Activated T-cell treated with anti-CD3 and anti-CD28 coated beads, Interleukin-2, amount 50 U/mL, for 48 hours (primary cell): ENCODE measurements at places on chromosomes 1 and 21.

DNA sequence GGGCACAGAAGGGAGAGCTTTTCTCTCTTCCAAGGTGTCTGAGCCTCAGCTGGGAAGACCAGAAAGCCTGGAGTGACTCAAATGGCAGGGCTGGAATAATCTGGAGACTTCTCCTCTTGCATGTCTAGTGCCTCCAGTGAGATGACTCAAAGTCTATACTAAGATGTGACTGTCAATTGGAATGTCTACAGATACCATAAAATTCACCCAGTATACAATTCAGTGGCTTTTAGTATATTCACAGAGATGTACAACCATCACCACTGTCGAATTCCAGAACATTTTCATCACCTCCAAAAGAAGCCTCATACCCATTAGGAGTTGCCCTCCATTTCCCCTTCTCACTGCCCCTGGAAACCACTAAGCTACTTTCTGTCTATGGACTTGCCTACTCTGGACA, 47.9 kb upstream of the CNN3 start:
- no peak for DNase-seq

- DNase-seq, result no peak
Observed at GRCh38 chr21:43740497-43741156, 21.7 kb downstream of the PDXK start.

DNA sequence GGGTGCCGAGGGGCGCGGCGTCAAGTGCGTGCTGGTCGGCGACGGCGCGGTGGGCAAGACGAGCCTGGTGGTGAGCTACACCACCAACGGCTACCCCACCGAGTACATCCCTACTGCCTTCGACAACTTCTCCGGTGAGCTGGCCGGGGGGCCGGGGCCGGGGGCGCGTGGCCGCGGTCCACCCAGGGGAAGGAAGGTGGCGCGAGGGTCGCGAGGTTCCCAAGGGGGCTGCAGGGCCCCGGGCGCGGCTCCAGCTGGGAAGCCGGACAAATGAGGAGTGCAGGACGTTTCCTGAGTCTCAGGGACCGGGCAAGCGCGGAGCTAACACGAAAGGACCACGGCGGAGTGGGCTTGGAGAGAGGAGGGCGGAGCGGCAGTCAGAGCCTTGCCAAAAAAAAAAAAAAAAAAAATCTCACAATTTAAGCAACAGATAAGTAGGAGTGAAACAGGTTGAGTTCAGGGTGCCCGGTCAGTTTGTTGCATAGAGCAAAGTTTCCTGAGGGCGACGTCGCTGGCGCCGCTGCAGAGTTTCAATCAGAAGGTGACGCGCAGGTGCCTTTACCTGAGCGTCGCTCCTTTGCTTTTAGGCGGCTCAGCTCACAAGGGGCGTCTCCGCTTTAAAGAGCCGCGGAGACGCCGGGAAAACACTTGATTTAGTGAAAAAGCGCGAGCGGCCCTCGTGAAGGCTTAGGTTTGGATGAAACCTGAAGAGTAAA, 750 bp downstream of the RHOU start:
- DNase-seq, result peak; percentile 33

DNA sequence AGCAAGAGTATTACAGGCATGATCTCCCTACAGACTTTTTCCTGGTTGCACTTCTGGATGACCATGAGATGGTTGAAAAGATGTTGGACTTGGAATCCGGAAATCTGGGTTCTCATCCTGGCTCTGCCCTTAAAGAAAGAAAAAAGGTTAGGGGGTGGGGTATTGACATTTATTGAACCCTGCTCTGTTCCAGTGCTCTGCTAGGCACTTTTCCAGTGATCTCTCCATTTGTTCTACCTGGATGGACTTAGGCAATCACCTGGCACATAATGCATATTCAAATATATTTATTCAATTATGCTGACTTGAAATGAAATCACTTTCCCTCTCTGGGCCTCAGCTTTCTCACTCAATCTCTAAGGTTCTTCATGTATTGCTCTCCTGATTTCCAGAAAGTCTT, 101.0 kb upstream of the NFIA start:
- no peak for DNase-seq

- no peak for DNase-seq
Observed at GRCh38 chr21:41817877-41818855, 51.3 kb upstream of the RIPK4 start.

GRCh38 chr1:110880708-110881374, 7.9 kb downstream of the CD53 start:
- DNase-seq, result peak; percentile 55

DNA sequence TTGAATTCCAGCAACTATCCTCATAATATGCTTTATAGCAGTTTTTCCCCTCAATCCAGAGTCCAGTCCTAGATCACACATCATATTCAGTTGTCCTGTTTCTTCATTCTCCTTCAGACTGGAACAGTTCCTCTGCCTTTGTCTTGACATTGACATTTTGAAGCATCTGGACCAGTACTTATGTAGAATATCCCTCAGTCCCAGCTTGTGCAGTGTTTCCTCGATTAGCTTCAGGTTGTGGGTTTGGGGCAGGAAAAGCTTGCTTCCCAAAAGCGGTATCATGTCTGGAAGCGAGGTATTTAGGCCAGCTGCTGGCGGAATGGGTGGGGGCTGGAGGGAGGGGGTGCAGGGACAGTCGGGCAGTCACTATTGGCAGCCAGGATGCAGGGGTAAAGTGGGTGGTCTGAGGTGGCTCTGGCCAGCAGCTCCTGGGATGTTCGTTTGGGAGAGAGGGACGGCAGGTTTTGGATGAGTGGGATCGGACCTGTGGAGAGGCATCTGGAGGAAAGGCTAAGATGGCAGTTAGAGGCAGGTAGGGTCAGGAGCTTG, 6.5 kb downstream of the THEMIS2 start:
- DNase-seq, result no peak

GRCh38 chr1:65258106-65258505, 51.2 kb upstream of the DNAJC6 start:
- DNase-seq, result no peak

GRCh38 chr1:151992303-151993083, 1.2 kb downstream of the S100A10 start:
- peak; percentile 42 for DNase-seq

- no peak for DNase-seq
Observed at GRCh38 chr1:109793089-109793485, 29.4 kb upstream of the EPS8L3 start.

DNA sequence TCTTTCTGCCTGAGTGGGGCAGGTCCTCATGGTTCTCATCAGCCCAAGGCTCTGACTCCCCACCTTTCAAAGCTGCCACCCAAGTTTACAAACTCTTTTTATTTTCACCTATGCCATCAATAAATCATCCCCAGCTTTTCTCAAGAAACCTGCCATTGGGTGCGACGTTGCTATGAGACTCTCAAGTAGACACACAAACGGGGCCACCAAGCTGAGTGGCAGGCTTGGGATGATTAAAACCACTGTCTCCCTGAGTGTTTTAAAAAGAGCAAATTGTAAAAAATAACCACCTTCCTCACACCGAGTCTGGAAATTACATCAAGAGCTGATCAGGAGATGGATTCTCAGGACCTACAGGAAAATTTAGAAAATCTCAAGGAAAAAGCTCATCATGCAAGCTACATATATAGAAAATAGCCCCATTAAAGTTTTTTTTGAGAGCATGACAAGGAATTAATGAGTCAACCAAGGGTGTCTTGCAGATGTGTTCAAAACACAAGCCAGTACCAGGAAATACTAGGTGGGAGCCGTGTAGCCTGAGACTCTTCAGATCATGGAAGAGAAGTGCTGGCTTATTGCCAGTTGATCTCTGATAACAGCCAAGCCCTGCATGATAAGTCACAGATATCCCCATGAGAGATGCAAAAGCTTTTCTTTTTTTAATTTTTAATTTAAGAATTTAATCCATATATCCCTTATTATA, 158.4 kb upstream of the BACE2 start:
- DNase-seq, result no peak

- no peak for DNase-seq
Observed at GRCh38 chr1:184823080-184823479, 68.4 kb upstream of the EDEM3 start.

DNA sequence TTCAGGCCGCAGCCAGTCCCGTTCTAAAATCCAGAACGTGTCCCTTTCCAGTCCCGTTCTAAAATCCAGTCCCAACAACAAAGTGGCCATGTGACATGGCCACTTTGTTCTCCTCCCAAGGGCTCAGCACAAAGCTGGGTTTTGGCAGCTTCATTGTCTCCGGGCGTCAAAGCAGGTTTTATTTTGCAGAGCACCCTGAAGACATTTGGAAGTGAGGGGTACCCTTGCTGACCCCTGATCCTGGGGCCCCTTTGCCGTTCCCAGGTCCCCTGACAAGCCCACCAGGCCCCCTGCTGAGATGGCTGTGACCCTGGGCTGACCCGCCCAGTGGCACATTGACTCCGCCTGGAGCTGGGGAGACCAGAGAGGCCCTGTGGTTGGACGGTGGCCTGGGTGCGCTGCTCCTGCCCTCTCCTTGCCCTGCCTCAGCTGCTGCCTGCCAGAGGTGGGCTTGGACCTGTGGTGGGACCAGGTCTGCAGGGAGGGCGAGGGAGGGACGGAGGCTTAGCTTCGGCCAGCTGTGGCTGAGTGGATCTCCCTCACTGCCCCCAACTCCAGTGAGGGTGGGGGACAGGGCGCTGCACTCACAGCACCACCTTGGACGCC, 4.3 kb downstream of the PFKL start:
- no peak for DNase-seq

DNA sequence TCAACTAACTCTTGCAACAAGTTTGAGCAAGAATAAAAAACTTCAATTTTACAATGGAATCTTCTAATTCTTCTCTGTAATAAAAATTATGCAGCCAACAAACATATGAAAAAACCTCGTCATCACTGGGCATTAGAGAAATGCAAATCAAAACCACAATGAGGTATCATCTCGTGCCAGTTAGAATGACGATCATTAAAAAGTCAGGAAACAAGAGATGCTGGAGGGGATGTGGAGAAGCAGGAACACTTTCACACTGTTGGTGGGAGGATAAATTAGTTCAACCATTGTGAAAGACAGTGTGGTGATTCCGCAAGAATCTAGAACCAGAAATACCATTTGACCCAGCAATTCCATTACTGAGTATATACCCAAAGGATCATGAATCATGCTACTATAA, 327.5 kb upstream of the LYPLAL1 start:
- DNase-seq, result no peak

GRCh38 chr1:173267453-173267945, 60.4 kb upstream of the TNFSF4 start:
- no peak for DNase-seq

DNA sequence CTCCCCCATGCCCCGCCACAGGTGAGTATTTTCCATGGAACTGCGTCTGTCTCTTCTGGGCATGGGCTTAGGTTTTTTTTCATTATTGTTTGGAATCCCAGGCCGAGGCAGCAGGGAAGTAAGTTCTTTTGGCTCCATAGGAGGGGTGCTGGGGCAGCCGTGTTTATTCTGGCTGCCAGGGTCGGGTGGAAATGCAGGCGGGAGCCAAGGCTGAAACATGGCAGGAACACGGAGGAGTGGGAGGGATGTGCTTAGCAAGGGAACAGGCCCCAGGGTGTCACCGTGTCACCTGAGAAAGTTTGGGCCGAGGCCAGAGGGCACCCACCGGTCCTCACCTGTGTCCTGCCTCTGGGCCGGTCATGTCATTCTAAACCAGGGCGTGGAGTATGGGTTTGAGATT, 4.5 kb upstream of the DHRS3 start:
- no peak for DNase-seq

GRCh38 chr1:59292562-59292961, 4.3 kb upstream of the FGGY start:
- no peak for DNase-seq

GRCh38 chr1:178092878-178093493, 918 bp upstream of the RASAL2 start:
- DNase-seq, result no peak

- DNase-seq, result no peak
Observed at GRCh38 chr1:60141276-60141675, 67.7 kb upstream of the C1orf87 start.

GRCh38 chr1:228867951-228868730, 132.9 kb downstream of the RHOU start:
- DNase-seq, result no peak

GRCh38 chr21:14630556-14631069, 84.5 kb upstream of the SAMSN1 start:
- no peak for DNase-seq

DNA sequence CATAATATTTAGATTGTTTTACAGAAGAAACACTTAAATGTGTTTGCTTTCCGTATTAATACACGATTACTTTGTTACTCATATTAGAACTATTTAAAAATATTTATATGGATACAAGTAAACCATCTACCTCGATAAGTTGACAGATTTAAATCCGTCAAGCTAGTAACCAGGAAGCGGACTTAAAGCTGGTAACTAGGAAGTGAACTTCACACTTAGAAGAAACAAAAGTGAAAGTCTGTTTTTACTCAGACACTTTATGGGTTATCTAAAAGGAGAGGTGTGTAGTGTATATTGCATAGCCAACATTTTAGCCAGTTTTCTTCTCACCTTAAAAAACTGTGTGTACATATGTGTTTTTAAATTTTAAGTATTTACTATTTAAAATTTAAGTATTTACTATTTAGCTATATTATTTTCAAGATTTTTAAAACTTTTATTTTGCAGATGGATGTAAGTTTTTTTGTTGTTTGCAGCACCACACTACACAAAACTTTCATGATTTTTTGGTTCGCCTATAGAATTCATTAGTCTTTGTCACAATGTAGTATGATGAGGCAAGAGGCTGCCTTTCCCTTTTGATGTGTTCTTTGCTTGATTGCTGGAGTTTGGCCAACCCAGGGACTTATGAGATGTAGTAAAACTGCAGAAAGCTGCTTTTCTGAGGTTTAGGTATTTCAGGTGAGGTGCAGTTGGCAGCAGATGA, 2.7 kb downstream of the USP25 start:
- no peak for DNase-seq

GRCh38 chr1:86471291-86471690, 2.6 kb downstream of the CLCA1 start:
- no peak for DNase-seq

DNA sequence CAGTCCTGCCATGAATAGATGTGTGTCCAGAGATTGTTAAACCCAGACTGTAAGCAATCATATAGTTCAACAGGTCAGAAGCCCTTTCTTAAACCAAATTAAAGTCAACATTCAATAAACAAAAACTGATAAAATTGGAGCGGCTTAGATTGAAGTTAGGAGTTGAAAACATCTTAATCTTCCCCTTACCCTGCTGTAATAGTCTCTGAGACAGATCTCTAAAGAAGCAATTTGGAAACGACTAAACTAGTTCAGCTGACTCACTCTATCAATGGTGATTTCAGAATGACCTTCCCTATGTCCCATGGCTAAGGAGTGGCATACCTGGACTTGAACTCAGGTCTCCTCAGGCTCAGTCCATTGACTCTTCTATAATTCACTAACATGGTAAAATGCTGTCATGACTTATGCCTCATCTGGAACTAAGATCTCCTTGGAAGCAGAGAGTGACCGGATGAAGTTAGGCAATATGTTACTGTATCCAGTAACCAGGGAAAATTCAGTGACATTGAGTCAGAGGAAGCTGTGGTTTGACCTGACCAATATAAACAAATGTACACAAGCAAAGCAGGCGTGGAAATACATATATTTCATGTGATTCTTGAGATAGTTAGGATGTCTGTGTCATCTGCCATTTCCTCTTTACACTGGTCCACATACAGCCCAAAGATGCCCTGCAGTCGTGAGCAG, 30.1 kb downstream of the SGIP1 start:
- no peak for DNase-seq

GRCh38 chr21:15272591-15272990, 207.8 kb upstream of the NRIP1 start:
- DNase-seq, result no peak
